Urinary bladder (tissue), 4 donors: ENCODE measurements at places on chromosomes 6 and 20. TPM values are rescaled to one million over a fixed set of nuclear protein-coding genes. Genes with fewer than 3 reads are reported as not detected.

DNA sequence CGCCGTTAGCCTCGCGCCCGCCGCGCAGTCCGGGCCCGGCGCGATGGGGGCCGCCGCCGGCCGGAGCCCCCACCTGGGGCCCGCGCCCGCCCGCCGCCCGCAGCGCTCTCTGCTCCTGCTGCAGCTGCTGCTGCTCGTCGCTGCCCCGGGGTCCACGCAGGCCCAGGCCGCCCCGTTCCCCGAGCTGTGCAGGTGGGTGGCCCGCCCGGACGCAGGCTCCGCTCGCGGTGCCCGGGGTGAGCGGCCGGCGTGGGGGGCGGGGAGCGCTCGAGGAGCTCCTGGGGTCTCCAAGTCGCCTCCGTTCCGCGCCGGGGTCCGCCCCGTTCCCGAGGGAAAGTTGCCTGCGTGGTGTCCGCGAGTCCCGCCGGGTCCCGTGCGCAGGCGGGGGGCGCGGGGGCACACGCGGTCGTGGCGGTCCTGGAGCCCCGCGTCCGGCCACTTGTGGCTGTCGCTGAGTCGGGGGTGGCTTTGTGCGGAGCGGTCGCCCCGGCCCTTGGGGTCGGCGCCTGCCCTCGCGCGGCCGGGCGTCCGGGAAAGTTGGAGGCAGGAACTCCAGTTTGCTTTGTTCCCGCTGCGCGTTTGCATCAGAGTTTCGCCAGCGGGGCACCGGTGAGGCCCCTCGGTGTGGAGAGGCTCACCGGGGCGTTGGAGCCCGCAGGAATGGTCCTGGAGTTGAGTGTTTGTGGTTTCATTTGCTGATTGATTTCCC lies 476 bp downstream of the IGF2R start:
- no peak for DNase-seq

- no peak for DNase-seq
These were observed 37.7 kb downstream of the AK9 start for GRCh38 chr6:109653264-109653663.

DNA sequence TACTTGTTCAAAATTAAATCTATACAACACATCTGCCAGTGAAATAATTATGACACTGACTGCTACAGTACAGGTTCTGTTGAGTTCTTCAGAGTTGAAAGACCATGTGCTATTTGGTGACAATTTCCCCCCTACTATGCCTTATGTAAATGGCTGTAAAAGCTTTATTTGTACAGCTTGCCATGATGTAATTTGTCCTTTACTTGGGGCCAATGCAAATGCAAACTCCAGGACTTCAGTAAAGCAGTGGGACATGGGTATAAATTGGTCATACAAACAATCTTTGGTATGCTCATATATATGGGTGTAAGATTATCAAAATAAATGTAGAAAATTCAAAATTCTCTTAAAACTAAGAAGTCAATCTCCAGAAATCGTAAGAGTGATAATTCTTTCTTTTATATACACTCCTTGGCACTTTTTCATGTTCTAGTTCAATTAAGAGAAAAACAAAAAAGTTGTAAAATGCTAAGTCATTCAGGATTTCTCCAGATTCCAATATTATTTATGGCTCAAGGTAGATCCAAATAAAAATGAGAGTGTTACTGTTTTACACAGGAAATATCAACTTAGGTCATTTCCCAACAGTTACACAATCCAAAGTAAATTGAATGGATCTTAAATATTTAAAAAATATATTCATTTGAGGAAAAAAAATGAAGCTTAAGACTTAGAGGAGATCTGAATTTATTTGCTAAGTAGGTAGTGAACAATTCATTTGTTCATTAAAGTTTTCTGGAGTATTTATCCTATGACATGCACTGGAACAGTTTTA lies 1310.5 kb upstream of the CITED2 start:
- DNase-seq, result no peak

DNA sequence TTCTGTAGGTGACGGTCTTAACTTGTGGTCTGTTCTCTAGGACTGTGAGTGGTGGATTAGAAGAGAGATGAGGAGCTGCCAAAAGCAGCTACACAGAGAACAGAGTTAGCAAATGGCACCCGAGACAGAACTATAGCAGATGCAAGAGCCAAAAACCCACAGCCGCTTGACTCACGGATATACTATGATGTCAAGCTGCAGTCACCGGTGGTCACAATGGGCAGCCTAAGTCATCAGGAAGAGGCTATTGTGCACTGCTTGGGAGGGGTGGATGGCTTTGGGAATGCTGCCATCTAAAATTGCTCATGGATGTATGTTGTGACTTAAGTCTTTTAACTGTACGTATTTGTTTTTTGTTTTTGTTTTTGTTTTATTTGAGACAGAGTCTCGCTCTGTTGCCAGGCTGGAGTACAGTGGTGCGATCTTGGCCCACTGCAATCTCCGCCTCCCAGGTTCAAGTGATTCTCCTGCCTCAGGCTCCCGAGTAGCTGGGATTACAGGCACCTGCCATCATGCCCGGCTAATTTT lies at the start of gene GTSF1L:
TSS of gene GTSF1L (minus strand) at position 192 of the 528 bp plus-strand sequence. CDS start 308 bp downstream, outside the sequence.
- DNase-seq, result no peak

DNA sequence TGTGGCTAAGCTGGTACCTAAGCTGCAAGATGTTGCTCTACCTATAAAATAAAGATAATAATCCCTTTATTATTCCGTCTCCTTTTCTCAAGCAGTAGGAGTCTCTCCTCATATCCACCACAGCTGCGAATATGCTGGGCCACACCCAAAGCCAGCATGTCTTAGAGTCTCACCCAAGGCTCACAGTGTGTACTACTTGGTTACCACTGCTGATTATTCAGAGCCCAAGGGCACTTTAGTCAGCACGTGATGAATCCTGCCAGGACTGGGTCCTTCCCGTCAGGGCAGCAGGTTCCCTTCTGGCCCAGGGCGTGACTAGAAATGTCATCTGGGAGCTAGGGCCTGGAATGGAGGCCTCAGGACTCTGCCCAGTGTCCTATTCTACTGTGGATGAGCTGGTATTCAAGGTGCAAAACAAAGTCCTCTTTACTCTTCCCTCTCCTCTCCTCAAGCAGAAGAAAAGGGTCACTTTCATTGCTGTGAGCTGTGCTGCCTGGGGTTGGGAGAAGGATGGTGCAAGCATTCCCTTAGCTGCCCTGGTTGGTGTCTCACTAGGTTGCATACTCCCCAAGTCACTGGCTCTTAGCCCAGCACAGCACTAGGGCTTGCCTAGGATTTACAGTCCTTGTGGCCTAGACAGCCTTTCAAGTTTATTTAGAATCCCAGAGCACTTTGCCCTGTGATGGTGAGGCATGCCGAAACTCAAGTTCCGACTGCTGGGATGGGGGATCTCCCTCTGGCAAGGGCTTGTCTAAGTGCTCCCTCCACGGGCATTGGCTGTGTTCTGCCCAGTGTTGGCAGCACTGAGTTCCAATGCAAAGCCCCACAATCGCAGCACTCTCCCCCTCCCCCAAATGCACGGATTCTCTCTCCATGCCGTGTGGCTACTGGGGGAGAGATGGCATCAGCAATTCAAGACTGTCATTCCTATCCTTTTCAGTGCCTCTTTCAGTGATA lies 320.2 kb downstream of the BTBD9 start:
- no peak for DNase-seq

The SOX12 gene
- 11.1 TPM for polyA plus RNA-seq

DNA sequence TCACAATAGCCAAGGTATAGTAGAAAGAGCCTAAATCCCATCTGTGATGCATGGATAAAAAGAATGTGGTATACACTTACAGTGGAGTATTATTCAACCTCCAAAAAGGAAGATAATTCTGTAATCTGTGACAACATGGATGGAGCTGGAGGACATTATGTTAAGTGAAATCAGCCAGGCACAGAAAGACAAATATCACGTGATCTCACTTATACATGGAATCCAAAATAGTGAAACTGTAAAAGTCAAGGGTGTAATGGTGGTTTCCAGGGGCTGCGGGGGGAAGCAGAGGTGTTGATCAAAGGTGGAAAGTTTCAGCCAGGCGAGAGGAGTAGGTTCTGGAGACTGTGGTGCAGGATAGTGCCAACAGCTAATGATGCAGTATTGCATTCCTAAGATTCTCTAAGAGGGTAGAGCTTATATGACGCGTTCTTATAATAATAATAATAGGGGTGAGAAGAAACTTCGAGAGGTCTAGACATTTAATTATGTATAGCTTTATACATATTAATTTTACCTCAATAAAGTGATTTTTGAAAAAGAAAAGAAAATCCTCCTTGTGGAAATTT lies 246.1 kb downstream of the FOXA2 start:
- no peak for DNase-seq

The FKBP1A gene
- polyA plus RNA-seq, result 253 TPM

- no peak for DNase-seq
These were observed 328.6 kb upstream of the JARID2 start for GRCh38 chr6:14917109-14917910.

GRCh38 chr6:30325873-30326525 lies 728 bp upstream of the TRIM39 start:
- peak; percentile 63 for DNase-seq

The C6orf47 gene
- polyA plus RNA-seq, result 29.7 TPM

- no peak for DNase-seq
These were observed 142.0 kb upstream of the ZNF217 start for GRCh38 chr20:53735536-53736050.

The DDO gene
- polyA plus RNA-seq, result 2.0 TPM

DNA sequence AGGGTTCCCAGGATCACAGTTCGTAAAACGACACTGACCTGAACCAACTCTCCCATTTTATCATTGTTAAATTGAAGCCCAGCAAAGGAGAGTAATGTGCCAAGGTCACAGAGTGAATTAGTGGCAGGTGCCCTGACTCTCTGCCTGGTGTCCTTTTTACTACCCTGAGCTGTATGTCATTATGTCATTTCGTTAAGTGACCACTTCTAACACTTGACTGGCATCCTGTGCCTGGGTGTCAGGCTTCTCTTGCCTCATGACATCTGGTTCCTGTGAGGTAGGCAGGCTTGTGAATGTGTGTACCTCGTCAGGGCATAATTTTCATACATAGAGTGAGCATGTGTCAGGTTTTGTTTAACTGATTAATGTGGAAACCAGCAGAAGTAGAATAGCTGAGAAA lies 48.6 kb downstream of the RALY start:
- DNase-seq, result no peak

- no peak for DNase-seq
These were observed 308.1 kb downstream of the EPM2A start for GRCh38 chr6:145427232-145427631.

The LAMA2 gene
- 54.2 TPM for polyA plus RNA-seq

GRCh38 chr6:32570363-32570905 lies 19.2 kb downstream of the HLA-DRB1 start:
- no peak for DNase-seq

DNA sequence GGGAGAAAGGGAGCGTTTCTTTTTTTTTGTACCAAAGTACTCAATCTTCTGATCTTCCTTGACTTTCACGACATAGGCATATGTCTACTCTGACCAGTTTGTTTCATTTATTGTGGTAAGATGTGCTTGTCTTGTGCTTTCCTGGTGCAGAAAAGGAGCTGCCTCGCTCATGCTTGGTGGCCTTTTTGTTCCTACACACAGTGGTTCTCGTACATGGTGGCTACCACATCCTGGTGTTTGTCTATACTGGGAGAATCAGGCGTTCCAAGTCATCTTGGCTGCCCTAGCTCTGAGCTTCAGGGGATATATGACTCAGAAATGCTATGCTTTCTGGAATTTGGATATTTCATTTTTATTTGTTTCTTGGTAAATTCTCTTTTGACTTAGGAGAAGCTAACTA lies 31.8 kb downstream of the MYB start:
- no peak for DNase-seq

DNA sequence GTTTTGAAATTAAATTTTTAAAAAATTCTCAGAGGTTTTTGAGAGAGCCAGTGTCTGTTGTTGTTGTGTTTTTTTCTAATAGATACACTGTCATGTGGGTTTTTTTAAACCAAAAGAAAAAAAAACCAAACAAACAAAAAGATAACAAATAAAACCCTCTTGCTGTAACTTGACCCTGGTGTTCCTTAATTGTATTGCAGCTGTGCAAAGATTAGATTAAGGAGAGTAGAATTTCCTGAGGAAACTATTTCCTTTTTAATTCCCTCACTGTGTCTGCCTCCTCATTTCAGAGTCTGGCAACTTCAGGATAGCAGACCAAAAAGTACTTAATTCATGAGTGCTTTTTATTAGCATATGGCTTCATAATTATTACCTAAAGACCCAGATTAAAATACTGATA lies 281.9 kb downstream of the EPM2A start:
- DNase-seq, result peak; percentile 0

DNA sequence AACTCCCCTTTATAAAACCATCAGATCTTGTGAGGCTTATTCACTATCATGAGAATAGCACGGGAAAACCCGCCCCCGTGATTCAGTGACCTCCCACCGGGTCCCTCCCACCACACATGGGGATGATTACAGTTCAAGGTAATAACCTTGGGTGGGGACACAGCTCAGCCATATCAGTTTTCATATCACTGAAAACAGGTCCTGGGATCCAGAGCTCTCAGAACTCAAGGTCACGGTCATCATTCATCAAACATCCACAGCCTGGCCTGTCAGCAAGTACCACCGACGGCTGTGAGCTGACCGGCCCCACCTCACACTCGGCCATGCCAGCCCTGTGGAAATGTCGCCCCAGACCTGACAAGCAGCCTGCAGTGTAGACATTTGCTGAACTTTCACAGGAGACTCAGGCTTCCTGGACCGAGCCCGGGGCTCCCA lies 14.1 kb upstream of the FRMD1 start:
- DNase-seq, result no peak

DNA sequence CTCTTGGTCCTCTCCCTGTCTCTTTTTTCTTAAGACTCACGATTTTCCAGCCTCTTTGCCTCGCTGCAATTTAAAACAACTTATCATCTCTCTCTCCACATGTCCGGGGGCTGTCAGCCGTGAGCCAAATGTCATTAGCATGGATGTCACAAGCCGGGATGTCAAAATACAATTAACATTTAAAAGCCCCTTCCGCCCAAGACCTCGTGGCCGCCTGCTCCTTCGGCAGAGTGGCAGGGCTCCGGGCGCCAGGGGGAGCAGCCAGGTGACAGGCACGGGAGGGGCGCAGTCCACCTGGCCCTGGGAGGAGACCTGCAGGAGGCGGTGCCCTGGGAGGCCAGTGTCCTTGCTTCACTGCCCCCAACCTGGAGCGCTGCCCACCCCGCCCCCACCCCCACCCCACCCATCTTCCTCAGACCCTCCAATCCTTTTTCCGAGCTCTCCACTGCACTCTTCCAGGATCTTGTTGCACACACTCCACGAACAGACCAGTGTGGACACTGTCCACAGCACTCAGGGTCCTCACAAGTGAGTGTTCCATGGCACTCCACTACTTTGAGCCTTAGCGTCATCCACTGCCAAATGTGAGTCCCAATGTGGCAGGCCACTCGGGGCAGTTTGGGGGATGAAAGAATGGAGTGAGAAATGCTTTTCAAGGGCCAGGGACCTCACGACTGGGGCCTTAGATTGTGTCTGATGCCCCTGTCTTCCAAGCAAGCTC lies 5.6 kb upstream of the GRM4 start:
- no peak for DNase-seq

The WFDC11 gene
- not detected for polyA plus RNA-seq

The PTCRA gene
- polyA plus RNA-seq, result not detected

DNA sequence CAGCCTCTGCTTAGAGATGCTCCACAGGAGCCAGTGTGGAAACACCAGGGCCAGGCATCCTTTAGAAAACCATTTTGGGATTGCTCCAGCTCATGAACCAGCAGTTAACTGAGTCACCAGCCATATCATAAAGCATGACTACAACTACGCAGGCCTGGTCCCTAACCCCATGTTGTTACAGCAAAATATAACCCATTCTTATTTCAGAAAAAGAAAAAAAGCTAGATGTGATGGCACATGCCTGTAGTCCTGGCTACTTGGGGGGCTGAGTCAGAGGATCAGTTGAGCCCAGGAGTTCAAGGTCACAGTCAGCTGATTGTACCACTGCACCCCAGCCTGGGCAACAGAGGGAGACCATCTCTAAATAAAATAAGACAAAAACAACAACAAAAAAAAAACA lies 36.8 kb downstream of the C6orf15 start:
- DNase-seq, result no peak

GRCh38 chr6:5006222-5006621 lies 2.4 kb upstream of the RPP40 start:
- DNase-seq, result no peak
